ENCODE measurements at places on chromosomes 13 and 19.

GRCh38 chr13:49407068-49407467, 36.8 kb downstream of the CAB39L start:
- no peak for DNase-seq

GRCh38 chr13:36763126-36763722, 55.8 kb upstream of the RFXAP start:
- no peak for DNase-seq

GRCh38 chr13:108924134-108924533, 294.7 kb downstream of the MYO16 start:
- no peak for DNase-seq

DNA sequence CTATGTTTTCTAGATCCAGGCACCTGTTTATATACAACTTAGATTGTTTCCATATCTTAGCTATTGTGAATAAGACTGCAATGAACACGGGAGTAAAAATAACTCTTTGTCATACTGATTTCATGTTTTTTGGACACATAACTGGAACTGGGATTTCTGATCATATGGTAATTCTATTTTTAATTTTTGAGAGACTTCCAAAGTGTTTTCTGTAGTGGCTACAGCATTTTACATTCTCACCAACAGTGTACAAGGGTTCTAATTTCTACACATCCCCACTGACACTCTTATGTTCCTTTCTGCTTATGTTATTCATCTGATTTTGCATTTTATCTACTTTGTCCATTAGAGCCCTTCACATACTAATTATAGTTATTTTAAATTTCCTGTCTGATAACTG, 1152.9 kb downstream of the SLITRK1 start:
- DNase-seq: no peak

DNA sequence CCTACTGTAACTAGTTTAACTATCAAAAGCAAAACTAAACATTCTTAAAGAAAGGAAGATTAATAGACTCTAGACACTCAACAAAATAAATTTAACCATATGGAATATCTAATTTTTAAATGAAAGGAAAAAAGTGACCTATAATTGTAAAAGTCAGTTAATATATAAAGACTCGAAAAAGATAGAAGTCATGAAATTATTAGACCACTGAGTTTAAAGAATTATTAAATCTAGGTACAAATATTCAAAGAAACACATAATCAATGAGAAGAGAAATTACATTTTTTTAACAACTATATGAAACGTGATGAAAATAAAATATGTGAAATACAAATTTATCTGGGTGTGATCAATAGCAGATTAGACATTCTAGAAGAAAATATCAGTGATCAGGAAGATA, 706.8 kb upstream of the PCDH20 start:
- DNase-seq: no peak

DNA sequence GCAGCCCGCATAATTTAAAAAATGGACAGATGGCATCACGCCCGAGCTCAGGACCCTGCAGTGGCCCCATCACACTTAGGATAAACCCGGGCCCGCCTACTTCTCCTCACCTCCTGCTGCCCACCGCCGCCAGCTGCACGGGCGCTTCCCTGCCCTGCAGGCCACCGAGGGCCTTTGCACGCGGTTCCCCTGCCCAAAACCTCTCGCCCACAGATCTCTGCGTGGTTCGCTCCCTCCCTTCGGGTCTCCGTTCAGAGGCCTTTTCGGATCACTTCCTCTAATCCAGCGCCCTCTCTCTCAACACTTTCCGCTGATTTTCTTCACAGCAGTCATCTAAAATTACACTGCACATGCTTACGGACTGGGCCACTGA, 1.8 kb downstream of the SHISA7 start:
- no peak for DNase-seq

DNA sequence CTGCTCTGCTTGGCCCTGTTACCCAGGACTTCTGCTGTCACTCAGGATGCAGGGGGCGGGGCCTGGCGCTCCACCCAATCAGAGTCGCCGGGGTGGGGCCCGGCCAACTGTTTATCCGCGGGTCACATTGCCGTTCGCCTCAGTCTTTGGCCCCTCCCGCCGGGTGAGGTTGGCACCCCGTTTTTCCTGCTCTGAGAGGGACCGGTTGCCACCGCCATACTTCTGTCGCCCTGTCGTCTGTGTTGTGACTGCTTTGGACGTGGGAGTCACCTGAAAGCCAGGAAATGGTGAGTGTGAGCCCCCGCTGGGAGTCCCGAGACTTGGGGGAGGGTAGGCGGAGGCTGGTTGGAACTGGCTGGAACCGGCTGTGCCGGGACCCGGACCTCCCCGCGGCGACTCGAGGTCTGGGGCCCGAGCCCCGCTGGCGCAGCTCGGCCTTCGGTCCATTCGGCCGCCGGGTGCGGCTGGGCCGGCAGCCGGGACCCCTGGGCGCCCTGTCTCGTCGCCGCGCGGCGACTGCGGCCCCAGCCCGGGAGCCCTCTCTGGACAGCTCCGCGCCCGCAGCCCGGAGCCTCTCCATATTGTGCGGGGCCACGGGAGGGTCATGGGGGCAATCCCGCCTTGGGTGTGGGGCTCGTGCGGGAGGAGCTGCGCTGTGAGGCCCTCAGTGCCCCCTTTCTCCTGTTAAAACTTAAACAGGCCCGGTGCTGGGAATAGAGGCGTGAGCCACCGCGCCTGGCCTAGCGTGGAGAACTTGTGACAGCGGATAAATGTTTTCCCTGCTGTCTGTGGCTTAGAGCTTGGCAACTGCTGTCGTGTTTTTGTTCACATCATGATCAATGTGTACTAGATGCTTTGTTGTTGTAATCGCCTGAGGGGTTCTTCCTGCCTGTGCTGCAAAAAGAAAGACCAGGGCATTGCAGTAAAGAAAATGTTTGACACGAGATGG, at the start of gene ZNF844:
Gene ZNF844, plus strand, starts transcription at position 142 of the 949 bp plus-strand sequence. Its CDS starts 143 bp downstream, at position 285.
- peak; percentile 22 for DNase-seq

GRCh38 chr13:105996391-105997025, 539.0 kb downstream of the EFNB2 start:
- no peak for DNase-seq

GRCh38 chr19:29476528-29476927, 49.3 kb upstream of the VSTM2B start:
- DNase-seq: no peak

DNA sequence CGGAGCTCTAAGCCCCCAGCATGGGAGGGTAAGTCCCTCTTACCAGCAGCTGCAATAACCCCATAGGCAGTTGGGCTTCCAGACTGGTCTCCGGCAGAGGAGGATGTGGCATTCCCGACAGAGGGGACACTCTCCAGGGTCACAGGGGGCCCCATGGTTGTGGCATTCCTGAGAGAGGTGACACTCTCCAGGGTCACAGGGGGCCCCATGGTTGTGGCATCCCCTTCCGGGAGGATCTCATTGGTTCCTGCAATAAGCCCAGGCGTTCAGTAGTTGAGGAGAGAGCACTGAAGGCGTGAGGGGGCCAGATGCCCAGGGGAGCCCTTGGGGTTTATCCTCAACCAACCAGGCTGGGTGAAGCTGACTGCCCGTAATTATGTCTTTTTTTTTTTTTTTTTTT, 5.4 kb downstream of the CD320 start:
- no peak for DNase-seq

- DNase-seq: no peak
Observed at GRCh38 chr13:97011446-97012131, 17.3 kb upstream of the OXGR1 start.

- no peak for DNase-seq
Observed at GRCh38 chr13:48500652-48501197, 32.2 kb downstream of the RCBTB2 start.

- DNase-seq: no peak
Observed at GRCh38 chr13:112651311-112651710, 38.5 kb upstream of the ATP11A start.

DNA sequence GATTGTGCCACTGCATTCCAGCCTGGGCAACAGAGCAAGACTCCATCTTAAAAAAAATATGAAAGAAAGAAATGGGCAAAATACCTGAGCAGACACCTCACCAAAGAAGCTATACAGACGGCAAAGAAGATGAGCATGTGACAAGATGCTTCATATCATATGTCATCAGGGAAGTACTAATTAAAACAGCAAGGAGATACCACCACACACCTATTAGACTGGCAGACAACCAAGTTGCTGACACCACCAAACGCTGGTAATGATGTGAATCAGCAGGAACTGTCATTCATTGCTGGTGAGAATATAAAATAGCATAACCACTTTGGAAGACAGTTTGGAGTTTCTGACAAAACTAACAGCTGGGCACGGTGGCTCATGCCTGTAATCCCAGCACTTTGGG, 11.5 kb upstream of the TFDP1 start:
- DNase-seq: no peak

GRCh38 chr13:47665043-47665442, 336.0 kb downstream of the SUCLA2 start:
- no peak for DNase-seq

GRCh38 chr19:32421589-32422361, 16.2 kb downstream of the DPY19L3 start:
- DNase-seq: no peak

DNA sequence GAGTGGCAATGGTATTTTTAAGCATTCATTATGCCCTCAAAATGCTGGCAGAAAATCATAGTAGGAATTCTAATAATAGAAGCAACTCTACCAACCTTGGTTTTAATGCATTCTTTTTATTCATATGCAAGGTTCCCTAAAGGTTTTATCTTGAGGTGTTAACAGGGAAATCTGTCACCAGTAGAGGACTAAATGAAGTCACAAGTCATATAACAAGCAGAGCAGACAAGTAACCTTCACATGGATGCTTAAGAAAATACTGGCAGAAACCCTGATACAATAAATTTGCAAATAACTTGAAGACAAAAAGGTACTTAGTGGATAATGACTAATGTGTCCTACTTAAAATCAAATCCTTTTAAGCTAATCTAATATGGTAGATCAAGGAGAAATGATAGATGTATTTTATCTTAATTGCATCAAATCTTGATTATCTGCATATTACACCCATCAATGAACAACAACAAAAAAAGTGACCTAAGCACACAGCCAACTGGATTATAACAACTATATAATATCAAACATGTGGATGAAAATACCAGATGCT, 73.3 kb downstream of the RFC3 start:
- no peak for DNase-seq

DNA sequence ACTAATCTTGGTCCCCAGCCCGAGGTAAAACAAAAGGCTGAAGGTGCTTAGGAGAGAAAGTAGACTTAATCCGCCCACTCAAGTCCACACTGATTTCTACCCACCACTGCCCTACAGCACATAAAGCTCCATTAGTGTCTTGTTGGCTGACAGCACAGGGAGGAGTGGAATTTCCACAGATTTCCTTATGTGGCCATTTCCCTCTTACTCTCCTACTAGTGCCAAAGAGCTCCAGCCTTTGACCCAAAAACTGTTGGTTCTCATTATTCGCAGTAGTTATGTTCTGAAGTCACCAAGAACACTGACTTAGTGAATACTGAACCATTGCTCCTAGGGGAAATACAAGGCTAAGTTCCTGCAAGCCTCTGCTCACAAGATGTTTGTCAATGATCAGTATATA, 61.2 kb downstream of the RAB20 start:
- DNase-seq: no peak

GRCh38 chr13:91816263-91816807, 417.9 kb downstream of the GPC5 start:
- no peak for DNase-seq

All from T-helper 17 cell (primary cell).